ENCODE measurements at places on chromosomes 12 and 14.

DNA sequence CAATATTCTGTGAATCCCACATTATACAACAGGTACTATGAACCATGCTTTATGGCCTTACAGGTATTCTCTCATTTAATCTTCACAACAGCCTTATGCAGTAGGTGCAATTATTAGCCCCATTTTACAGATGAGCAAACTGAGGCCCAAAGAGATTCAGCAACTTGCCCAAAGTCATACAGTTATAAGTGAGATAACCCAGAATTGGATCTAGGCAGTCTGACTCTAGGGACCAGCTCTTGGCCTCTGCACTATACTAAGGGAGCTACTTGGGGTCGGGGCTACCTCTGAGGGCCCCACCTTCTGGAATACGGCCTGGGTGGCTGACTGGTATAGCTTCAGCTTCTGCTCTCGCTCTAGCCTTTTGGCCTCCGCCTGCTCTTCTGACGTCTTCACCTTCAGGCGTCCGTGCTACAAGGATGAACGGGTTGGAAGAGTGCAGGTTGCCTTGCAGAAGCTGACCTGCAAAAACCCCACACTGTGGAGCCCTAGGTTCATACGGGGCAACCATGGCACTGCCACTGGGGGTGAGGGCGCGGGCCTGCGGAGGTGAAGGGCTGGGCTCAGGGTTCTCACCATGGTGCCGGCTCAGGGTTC lies 762 bp downstream of the RABGGTA start:
- DNase-seq, result no peak

DNA sequence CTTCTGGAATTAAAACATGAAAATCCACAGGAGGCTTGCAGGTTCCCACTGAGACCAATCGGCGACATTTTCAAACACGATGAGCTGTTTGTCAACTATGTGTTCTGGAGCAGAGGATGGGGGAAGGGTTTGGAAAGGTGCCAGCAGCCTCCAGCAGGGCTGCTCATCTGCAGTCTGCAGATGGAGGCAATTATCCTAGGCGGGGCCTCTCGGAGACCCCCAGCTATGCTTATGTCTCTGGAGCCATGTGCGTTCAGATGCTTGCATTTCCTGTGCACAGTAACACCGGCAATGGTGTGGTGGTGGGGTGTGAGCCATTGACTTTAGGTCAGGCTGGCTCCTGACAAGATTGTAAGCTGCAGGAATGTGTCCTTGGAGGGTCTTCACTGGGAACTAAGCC lies 51.7 kb downstream of the RPH3A start:
- DNase-seq, result peak; percentile 8

DNA sequence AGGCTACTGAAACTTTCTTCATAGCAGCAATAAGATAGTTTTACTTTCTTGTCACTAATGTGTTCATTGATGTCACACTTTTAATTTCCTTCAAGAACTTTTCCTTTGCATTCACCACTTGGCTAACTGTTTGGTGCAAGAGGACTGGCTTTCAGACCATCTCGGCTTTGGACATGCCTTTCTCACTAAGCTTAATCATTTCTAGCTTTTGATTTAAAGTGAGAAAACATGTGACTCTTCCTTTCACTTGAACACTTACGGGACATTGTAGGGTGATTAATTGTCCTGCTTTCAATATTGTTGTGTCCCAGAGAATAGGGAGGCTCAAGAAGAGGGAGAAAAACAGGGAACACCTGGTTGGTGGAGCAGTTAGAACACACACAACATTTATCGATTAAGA lies 41.9 kb downstream of the IFNG start:
- no peak for DNase-seq

- DNase-seq, result peak; percentile 26
Measured at GRCh38 chr12:2076196-2076570, 23.4 kb downstream of the CACNA1C start.

GRCh38 chr14:81535396-81536164 lies 1.9 kb upstream of the SEL1L start:
- no peak for DNase-seq

DNA sequence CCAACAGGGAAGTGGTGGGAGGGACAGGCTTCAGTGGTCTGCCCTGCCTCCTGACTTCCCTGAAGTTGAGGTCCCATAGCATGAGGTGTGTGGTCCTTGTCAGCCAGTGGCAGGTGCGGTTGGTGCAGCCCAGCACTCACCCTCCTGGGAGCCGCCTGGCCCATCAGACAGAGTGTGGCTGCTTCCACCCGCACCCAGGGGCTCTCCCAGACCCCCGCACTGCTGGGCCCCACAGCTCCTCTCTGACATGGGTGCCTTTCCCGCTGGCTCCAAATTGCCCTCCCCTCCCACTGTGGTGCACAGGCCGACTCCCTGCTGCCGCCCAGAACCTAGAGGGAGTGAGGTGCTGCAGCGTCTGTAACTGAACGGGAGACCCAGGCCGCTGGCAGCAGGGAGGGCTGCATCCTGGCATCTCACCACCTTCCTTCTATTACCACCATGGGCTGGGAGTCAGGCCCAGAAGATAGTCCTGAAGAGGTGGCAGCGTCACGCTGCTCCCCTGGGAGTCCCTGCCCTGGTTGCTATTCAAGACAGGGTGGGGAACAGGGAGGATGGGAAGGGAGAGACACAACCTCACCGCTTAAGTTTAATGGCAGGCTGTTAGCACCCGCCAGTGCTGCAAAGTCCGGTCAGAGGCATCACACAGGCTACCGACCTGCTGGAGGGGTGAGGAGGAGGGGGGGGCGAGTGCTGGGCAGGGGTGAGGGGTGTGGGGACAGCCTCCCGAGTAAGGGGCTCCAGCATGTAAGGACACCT lies 180.6 kb upstream of the PRMT8 start:
- no peak for DNase-seq

- DNase-seq, result no peak
Measured at GRCh38 chr14:68957775-68958174, 21.3 kb downstream of the ACTN1 start.

- DNase-seq, result no peak
Measured at GRCh38 chr14:95817271-95817670, 59.4 kb upstream of the TUNAR start.

GRCh38 chr12:107917912-107918800 lies 143.7 kb downstream of the ASCL4 start:
- DNase-seq, result no peak

DNA sequence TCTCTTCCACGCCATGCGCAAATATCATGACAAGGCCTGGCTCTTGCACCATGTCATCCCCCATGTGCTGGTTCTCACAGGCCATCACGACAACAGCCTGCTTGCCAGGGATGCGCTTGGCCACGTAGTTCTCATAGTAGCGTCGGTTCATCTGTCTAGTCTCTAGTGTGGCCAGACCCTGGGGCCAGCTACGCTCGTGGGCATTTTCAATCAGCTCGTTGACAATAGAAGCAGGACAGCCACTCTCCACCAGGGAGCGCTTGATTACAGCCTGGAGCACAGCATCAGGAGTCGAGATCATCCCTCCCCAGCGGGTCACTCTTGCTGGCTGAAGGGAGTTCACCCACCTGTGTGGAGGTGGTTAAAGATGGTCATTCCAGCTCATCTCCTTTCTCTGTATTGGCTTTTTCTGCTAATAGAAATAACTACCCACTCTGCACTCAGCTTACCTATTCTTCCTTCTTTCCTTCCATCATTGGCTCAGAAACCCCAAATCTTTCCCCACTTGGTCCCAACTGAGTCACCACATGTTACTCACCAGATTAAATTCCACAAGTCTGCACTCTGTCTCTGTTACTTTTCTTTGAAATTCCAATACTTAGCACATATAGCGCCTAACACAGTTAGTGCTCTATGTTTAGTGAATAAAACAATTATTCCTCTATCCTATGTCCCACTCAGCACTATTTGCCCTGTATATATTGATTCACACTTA lies 15.1 kb downstream of the RNF41 start:
- peak; percentile 33 for DNase-seq

GRCh38 chr14:47822326-47822725 lies 146.9 kb upstream of the MDGA2 start:
- no peak for DNase-seq

- DNase-seq, result no peak
Measured at GRCh38 chr14:32495435-32495734, 166.3 kb downstream of the AKAP6 start.

- no peak for DNase-seq
Measured at GRCh38 chr14:87457720-87458119, 535.3 kb downstream of the GALC start.

DNA sequence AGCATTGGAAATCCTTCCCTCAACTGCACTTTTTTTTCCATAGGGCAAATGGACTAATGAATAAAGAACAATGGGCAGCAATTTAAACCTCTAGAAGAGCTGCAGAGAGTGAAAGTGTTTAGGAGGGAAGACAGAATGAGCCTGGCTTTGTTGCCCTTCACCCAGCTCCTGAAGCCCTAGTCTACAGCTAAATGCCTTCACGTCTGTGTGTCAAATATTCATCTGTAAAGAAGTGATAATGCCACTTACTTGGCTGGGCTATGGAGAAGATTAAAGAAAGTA lies 45.6 kb downstream of the FLRT2 start:
- DNase-seq, result no peak

DNA sequence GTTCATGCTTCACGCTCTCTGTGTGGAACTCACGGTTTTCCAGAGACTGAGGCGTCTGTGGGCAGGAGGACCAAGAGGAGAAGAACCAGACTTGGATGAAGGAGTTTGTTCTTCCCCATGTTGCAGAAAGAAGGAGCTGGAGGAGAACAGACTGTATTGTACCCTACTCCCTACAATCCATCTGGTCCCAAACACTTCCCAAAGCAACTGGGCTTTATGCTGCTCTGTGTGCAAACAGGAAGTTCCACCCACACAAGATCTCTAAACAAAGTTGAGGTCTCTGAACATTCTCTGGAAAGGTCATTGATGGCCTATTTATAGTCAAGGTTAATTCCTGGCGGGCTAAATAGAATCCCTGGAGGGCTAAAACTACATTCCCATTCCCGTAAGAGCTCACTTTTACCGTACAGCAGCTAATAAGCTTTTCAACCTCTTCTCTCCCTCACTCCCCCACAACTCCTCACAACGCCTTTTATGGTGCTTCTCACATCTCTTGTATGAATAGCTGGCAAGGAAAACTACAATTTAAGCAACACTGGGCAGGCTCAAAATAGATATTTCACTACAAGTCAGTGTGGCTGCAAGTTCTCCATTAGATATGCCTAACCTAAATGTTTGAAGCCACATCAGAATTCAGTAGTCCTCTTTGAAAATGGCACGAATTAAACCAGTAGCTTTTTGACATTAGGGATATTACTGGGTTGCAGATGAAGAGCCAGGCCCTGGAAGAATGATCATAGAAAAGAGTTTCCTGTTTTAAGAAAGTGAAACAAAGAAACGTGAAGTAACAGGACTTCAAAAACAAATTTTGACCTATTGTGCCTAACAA lies at the start of gene A2M:
Gene A2M (minus strand): TSS at position 189 of the 829 bp plus-strand sequence. CDS start 70 bp downstream, at position 119.
- DNase-seq, result no peak

DNA sequence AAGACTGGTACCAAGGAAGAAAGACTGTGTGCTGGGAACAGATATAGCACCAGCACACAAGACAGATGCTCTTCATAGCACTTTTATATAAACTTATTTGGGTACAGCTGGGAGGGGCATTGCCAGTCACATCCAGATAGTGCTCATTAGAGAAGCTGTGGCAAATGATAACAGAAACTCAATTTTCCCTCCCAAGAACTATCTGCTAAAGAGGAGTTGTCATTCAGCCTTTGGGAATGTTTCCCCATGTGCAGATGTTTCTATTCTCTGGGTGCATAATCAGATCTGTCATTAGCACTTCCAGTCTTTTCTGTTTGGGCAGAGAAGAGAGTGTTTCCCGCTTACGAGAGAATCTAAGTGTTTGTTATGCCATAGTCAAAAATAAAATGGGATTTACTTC lies 714.9 kb upstream of the MDGA2 start:
- DNase-seq, result no peak

GRCh38 chr12:93079271-93079670 lies 150.2 kb upstream of the EEA1 start:
- DNase-seq, result no peak

DNA sequence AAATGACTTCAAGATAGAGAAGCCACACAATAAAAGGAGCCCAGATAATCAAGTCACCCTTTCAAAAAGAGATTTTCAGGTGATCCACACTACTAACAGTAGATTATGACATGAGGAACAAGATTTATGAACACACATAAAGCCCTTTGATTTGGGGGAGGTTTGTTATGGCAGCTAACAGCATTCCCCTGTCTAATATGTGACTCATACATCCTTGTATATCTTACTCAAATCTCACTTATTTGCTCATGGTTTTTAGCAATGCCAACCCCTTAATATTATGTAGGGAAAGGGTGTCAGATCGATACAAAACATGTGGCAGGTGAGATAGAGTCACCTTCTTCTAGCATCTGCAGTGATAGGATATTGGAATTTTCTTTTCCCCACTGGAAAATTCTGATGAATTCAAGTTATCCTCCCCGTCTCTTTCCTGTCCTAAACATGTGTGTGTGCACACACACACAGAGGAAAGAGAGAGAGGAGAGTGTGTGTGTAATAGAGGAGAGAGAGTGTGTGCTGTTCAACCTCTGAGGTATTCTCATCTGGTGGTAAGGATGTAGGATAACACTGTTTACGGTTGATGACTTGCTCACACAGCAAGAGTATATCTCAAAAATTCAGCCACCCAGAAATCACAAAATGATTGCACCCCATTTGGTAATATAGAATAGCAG lies 319.9 kb downstream of the KCNC2 start:
- no peak for DNase-seq

DNA sequence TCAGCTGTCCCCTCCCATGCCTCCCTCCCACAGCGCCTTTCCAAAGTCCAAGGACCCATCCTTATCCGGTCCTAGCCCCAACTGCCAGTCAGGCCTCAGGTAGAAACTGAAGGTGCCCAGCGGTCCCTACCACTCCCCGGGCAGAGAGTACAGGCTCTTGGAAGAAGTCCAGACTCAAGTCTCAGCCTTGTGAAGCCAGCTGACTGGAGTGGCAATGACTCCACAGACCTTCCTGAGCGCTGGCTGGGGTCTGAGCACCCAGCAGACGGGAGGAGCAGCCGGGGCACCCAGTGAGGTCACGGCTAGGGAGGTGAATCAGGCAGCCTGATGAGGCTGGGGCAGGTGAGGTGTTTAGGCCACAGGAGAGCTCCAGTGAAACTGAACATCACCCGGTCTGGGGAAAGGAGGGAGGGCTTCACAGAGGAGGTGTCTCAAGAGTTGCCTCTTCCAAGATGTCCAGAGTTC lies 60.0 kb downstream of the ITPK1 start:
- DNase-seq, result no peak

GRCh38 chr14:48771717-48772116 lies 814.5 kb downstream of the RPS29 start:
- DNase-seq, result no peak

DNA sequence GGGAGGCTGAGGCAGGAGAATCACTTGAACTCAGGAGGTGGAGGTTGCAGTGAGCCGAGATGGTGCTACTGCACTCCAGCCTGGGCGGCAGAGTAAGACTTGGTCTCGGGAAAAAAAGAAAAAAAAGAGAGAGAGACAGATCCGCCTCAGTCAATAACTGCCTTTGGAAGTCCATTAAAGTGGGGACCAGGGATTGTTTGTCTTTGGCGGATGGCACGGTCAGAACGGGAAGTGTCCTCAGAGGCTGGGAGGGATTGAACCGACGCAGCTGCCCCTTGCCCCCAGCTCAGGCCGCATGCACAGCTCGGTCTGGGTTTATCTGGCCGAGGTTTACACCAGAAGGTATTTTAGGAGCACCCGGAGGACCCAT lies 54.4 kb downstream of the TESC start:
- DNase-seq, result no peak

Data from fibroblast of the conjunctiva (primary cell).